ENCODE measurements at places on chromosomes 3 and 15.

DNA sequence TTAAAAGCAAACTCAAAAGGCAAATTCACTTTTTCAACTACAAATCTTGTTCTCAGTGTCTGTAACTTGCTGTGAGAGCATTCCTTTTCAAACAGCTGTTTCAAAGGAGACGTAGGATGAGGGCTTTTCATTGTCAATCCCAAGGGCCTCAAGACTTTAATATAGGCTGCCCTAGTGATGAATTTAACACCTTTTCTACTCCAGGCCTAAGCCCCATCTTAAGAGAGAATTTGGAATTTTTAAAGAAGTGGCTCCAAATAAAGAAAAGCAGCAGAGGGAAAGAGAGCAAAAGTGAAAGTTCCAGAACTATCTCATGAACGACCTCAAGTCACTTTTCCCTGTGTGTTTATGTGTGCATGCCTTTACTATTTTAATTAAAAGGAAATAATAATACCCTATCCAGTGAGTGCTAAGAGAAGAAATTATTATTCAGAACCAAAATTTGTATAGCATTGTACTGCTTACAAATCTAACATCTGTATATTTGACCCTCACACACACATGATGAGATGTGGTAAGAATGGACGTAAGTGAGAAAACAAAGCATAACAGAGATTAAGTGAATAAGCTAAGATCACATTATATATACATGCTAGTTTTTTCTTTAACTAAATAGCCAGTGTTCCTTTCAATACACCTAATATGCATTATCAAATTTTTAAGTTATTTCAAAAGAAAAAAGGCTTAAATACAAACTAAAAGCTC is 196.4 kb downstream of the VGLL3 start:
- no peak for DNase-seq

DNA sequence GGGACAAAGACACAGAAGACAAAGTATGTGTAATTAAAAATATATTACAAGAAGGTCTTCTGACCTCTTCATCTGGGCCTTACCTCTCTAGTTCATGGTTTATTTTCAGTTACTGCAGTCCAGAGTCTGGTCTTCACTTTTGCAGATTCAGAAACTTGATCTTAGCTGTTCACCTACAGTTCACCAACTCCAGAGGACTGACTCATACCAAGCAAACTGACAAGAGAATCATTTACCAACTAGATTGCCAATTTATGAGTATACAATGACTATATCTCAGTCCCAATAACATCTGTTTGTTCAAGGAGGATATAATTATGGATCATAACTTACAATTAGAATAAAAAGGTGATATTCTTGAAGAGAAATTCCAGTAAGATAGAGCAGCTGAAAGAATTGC is 9.0 kb downstream of the P2RY1 start:
- no peak for DNase-seq

- DNase-seq, result no peak
Measured at GRCh38 chr15:78242128-78242527, 7.8 kb upstream of the ACSBG1 start.

- DNase-seq, result no peak
Measured at GRCh38 chr15:50774450-50774849, 8.9 kb upstream of the SPPL2A start.

DNA sequence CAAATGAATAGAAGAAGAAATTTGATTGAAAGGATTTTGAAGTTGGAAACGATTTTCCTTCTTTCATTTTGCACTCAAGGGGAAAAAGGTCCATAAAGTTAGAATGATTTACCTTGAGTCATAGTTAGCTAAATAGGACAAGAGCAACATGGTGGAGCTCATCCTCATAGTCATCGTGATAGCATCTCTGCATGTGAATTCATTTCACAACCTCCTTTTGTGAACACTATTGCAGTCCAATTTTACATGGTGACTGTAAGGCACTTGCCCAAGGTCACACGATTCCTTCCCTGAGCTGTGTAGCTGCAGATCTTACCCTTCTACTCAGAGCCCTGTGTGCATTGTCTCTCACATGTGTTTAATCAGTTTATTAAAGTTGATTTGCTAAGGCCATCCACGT is 359.8 kb upstream of the C2CD4B start:
- DNase-seq, result no peak

DNA sequence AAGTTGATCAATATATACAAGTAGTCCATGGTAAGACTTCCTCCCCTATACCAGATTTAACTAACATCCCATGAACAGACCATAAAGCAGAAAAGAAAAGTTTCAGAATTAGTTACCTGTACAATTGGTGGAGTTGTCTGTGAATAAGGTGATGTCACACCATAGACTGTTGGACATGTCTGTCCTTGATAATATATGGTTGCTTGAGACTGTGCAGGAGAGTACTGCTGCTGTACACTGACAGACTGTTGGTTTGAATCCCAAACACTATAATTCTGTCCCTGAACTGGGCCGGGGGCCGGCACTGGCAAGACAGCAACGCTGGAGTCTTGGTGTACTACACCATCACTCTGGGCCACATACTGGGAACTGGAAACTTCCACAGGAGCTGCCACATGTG is 77.2 kb downstream of the NBEAL2 start:
- no peak for DNase-seq

DNA sequence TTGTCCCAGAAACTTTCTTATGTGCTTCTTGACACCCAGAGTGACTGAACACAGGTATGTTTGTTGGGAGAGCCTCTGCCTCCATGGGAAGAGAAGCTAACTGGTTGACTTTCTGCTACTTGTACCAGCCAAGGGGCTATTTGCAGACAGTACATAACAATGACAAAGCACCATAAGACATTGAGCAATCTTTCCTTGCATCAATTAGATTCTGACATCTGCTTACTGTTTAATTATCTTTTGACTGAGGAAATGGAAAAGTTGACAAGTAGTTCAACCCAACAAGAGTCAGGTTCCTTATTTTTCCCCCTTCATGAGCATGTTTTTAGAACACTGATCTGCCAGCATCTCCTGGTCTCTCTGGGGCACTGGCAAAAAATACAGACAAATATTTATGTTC is 157.7 kb downstream of the RPLP1 start:
- DNase-seq, result no peak

GRCh38 chr3:65642883-65643282 is 395.8 kb downstream of the MAGI1 start:
- DNase-seq, result no peak

DNA sequence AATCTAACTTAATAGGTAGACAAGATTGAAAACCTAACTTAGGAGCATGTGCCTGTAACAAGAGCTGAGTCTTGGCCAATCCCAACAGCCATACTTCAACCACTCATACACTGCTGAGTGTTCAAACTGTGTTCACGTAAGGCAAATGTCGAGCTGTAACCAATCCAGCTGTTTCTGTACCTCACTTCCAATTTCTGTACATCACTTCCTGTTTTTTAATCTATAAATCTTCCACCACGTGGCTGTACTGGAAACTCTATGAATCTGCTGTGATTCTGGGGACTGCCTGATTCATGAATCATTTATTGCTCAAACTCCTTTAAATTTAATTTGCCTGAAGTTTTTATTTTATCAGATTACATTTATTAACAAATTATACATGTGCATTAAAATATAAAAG is 44.6 kb upstream of the NEDD4 start:
- DNase-seq, result no peak

All from amygdala (tissue), 56 donors.